ENCODE measurements at places on chromosomes 7 and 10.

GRCh38 chr7:13057462-13058200 lies 370.2 kb downstream of the ARL4A start:
- no peak for DNase-seq

DNA sequence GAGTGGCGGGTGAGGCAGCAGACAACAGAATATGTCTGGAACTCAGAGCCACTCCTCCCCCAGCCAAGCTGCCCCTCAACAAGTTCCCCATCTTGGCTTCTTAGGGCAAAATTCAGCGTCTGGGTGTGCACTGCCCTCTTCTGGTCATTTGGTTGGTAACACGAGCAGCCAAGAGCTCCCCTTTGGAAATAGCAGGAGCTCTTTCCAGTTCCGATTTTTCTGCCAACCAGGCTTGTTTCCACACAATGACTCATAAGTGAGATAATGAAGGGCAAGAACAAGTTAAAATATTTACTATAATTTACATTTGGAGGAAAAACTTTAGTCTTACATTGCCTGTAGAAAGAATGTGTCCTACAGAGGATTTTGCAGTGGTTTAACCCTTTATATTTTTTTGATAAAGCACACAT lies 70.5 kb downstream of the ADCYAP1R1 start:
- DNase-seq, result peak; percentile 71

GRCh38 chr7:5348134-5349004 lies 65.6 kb downstream of the SLC29A4 start:
- no peak for DNase-seq

GRCh38 chr7:14125998-14126397 lies 136.5 kb upstream of the ETV1 start:
- no peak for DNase-seq

DNA sequence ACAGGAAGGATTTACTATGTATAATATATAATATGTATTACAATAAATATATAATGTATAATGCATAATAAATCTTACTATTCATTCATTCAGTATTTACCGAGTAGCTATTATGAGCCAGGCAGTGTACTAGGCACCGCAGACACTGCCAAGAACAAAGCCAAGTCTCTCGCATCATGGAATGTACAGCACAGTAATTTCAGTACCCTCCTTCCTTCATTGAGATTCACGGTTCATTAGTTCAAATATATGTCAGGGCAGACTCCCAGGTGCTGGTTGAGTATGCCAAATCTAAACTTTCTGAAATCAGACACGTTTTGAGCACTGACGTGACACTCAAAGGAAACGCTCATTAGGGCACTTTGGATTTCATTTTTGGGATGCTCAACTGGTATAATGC lies 9.1 kb downstream of the USP6NL start:
- DNase-seq, result no peak

DNA sequence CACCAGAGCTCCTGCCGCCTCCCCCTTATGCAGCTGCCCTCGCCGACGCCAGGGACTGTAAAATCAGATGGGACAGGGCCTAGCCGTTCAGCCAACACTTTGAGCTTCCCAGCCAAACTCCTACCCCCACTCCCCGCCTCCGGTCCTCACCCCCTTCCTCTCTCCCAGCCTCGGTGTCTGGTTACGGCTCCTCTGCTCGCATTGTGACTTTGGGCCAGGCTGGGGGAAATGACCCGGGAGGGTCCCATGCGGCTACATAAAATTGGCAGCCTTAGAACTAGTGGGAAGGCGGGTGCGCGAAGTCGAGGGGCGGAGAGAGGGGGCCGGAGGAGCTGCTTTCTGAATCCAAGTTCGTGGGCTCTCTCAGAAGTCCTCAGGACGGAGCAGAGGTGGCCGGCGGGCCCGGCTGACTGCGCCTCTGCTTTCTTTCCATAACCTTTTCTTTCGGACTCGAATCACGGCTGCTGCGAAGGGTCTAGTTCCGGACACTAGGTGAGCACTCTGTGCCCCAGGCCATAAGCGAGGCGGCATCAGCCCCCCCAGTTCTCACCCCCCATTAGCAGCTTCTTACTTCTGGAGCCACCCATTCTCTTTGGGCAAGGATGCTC lies at the start of gene KAZALD1:
KAZALD1 (plus strand) TSS at position 366 of the 608 bp plus-strand sequence. CDS start 604 bp downstream, outside the sequence.
- DNase-seq, result peak; percentile 61

DNA sequence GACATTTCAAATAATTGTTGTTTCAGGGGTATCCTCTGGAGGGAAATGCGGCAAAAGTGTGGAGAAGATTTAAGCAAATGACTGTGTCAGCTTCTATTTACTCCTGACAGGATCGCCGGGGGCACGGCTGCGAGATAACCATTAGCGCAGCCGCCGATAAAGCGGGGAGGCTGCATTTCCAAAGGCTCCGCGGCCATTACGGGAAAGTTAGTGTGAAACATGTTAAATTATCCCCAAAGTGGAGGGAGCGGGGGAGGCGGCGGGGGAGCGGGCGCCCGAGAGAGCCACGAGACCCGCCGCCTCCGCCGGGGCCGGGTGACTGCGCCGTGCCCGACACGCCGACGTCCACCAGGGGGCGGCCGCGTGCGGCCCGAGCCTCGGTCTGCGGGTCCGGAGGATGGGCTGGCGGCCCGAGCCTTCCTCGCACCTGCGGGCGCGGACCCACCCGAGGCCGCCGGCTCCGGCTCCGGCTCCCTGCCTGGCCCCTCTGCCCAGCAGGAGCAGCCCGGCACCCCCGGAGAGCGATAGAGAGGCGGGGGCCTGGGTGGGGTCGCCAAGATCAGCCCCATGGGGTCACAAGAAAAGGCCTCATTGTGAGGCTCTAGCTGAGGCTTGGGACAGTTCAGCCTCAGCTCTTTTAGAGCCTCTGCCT lies 74.4 kb upstream of the PAX2 start:
- DNase-seq, result peak; percentile 32

- DNase-seq, result peak; percentile 87
Measured at GRCh38 chr10:97518301-97519043, 19.7 kb downstream of the UBTD1 start.

- no peak for DNase-seq
Measured at GRCh38 chr10:32269343-32270100, 77.4 kb downstream of the EPC1 start.

GRCh38 chr7:139341776-139342226 lies 664 bp downstream of the FMC1 start:
- peak; percentile 81 for DNase-seq

DNA sequence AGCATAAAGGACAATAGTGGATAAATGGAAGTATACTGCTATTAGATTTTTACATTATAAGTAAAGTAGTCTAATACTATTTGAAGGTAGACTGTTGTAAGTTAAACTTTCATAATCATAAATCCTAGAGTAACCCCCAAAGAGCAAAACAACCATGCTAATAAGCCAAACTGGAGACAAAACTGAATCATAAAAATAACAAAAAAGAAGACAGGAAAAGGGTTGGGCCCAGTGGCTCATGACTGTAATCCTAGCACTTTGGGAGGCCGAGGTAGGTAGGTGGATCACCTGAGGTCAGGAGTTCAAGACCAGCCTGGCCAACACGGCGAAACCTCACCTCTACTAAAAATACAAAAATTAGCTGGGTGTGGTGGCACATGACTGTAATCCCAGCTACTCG lies 9.7 kb downstream of the CACUL1 start:
- DNase-seq, result no peak

Measured in RWPE1 (cell line).